ENCODE measurements at places on chromosomes 3 and 15. TPM values are rescaled to one million over a fixed set of nuclear protein-coding genes. Genes with fewer than 3 reads are reported as not detected.

DNA sequence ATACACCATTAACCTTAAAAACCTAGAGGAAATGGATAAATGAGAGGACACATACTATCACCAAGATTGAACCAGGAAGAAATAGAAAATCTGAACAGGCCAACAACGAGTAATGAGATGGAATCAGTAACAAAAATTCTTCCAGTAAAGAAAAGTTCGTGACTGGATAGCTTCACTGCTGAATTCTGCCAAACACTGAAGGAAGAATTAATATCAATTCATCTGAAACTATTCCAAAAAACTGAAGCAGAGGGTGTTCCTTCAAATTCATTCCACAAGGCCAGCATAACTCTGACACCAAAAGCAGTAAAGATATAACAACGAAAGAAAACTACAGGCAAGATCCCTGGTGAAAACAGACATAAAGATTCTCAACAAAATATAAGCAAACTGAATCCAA is 195.8 kb upstream of the GPR149 start:
- no peak for DNase-seq
- H3K4me1 ChIP-seq = no peaks in the 10 kb centered on the region
- no peaks in the 10 kb centered on the region for H3K27me3 ChIP-seq
- no peaks in the 10 kb centered on the region for H3K36me3 ChIP-seq
- no peak overlapping the region for H3K4me3 ChIP-seq

SERINC4 gene
- 0.21 TPM for total RNA-seq

MCF2L2 gene
- 12.9 TPM for total RNA-seq

DNA sequence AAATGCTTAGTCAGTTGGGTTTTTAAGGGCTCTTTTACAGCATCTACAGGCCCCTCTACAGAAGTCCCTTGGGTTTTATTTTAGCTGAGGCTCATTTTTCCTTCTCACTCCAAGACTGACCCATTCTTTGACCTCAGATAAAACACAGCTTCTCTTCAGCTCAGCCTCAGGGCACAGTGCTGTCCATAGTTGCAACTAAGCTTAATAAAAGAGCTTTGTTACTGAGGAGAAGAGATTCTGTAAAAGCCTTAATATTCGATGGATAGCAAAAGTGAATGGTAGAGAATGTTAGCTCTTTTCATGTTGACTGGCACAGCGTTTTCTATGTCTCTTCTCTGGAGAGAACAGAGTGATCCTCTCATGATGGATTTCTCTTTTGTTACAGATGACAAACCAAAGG is 277.9 kb downstream of the BBX start:
- no peak overlapping the region for H3K4me3 ChIP-seq
- H3K36me3 ChIP-seq = peaks cover 45% of the 10 kb centered on the region
- DNase-seq = no peak
- H3K4me1 ChIP-seq = peaks cover 7% of the 10 kb centered on the region

DISP2 gene
- 0.21 TPM for total RNA-seq

GRCh38 chr3:121477589-121477988 is 68.2 kb downstream of the POLQ start:
- H3K36me3 ChIP-seq = no peaks in the 10 kb centered on the region
- H3K4me1 ChIP-seq = no peaks in the 10 kb centered on the region

- H3K36me3 ChIP-seq = no peaks in the 10 kb centered on the region
- DNase-seq = no peak
- H3K27ac ChIP-seq = no peak overlapping the region
- no peak overlapping the region for H3K4me3 ChIP-seq
- no peaks in the 10 kb centered on the region for H3K27me3 ChIP-seq
Observed at GRCh38 chr3:102533784-102534183, 99.0 kb downstream of the ZPLD1 start.

DNA sequence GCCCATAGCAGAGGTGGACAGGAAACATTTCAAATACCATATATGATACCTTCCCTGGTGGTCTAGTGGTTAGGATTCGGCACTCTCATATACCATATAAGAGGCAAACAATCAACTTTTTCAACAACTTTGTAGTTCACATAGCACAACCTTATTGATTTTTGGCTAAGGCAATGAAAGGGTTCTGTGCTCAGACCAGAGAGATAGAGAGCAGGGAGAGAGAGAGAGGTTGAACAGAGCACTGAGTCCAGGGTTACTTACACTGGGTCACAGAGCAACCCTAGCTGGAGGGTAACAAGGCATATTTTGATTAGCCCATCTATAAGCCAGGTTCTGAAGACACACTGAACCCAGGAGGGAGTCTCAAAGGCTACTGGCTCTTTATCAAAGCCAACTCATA is 83.8 kb downstream of the PLCH1 start:
- H3K27ac ChIP-seq = no peak overlapping the region
- H3K4me1 ChIP-seq = no peaks in the 10 kb centered on the region
- H3K36me3 ChIP-seq = no peaks in the 10 kb centered on the region
- no peaks in the 10 kb centered on the region for H3K27me3 ChIP-seq
- no peak for DNase-seq

TRAIP gene
- total RNA-seq = 6.6 TPM

DNA sequence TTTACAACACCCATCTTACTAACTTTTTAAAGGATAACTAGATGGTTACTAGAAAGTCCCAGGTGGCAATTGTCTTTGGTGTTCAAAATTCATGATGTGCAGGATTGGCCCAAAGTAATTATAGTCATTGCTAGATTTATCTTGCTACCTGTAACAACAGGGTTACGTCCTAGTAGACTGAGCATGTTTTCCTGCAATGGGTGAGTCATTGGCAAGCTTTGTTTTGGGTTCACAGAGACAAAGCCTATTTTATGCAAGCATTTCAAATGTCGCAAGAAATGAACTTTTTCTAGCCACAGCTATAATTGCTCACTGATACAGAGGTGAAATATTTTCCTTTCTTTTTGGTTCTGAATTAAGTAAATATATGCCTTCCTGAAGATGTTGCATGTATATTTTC is 267.6 kb downstream of the AGBL1 start:
- DNase-seq = no peak
- no peaks in the 10 kb centered on the region for H3K27me3 ChIP-seq
- H3K36me3 ChIP-seq = no peaks in the 10 kb centered on the region
- no peak overlapping the region for H3K4me3 ChIP-seq

- no peaks in the 10 kb centered on the region for H3K27me3 ChIP-seq
- no peak for DNase-seq
- H3K4me3 ChIP-seq = no peak overlapping the region
- no peaks in the 10 kb centered on the region for H3K4me1 ChIP-seq
- H3K27ac ChIP-seq = no peak overlapping the region
Observed at GRCh38 chr3:15726881-15727280, 70.9 kb downstream of the ANKRD28 start.

DNA sequence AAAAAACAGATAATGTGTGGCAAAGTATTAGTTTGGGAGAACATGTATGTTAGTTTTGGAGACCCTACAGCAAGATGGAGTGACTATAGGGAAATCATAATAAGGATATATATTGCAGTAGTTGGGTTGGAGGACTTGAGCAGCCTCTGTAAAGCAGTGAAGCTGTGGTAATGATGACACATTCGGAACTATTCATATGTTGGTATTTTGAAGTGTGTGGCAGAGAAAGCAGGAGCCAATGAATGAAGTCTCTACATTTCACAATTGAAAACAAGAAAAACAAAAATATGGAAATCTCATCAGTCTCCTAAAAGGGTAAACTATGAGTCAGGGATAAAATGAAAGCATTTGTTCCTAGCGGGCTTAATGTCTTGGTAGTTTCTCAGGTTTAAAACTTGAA is 645.9 kb downstream of the OTOL1 start:
- DNase-seq = peak; percentile 54
- H3K36me3 ChIP-seq = no peaks in the 10 kb centered on the region
- H3K27ac ChIP-seq = no peak overlapping the region
- H3K4me1 ChIP-seq = peaks cover 5% of the 10 kb centered on the region
- H3K4me3 ChIP-seq = no peak overlapping the region
- no peaks in the 10 kb centered on the region for H3K27me3 ChIP-seq

GRCh38 chr3:10741891-10742671 is 73.9 kb upstream of the SLC6A11 start:
- H3K27ac ChIP-seq = no peak overlapping the region
- H3K36me3 ChIP-seq = no peaks in the 10 kb centered on the region
- peaks cover 29% of the 10 kb centered on the region for H3K27me3 ChIP-seq
- no peak for DNase-seq
- no peaks in the 10 kb centered on the region for H3K4me1 ChIP-seq
- H3K4me3 ChIP-seq = no peak overlapping the region

MEGF11 gene
- 0.30 TPM for total RNA-seq

DNA sequence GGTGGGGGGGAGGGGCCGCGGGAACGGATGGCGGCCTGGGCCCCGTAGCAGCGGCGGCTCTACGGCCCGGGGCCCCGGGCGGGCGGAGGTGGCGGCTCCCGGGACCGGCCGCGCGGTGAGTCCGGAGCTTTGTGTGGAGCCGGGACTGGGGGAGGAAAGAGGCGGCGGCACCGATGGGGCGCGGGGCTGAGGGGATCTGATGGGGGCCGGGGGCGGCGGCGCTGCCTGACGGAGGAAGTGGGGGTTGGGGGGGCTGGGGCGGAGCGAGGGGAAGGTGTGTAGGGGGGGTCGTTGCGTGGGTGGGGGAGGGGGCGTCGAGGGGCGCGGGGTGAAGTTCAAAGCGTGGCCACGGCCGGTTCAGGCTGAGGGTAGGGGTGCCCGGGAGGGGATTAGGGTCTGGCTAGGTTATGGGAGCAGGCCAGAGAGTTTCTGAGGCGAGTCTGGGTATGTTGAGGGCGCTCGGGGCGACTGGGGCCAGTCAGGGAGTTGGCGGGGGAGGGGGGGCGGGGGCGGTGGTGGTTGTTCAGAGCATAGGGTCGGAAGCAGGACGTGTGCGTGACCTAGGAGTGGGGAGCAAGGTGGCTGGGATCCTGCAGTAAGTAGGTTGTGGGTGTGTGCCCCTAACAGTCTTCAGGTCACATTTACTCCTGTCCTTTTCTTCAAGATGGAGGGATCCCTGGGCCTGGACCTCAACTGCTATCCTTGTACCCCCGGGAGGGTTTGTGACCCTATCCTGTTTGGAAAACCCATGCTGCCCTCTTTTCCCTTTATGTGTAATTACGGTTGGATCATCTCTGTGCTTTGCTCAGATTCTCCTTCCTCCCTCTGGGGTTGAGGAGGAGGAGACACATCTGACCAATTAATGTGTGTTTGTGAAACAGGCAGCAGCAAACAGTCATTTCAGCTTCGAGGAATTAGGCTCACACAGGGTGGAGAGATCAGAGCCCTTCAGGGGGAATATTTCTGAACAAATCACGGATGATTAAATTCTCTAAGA is 644 bp downstream of the ZNF609 start:
- peaks cover 39% of the 10 kb centered on the region for H3K4me1 ChIP-seq
- peak overlapping the region; percentile 91 for H3K27ac ChIP-seq
- H3K36me3 ChIP-seq = no peaks in the 10 kb centered on the region
- peak; percentile 51 for DNase-seq

CCNB2 gene
- total RNA-seq = 11.2 TPM

GRCh38 chr3:71425491-71426071 is 157.9 kb downstream of the FOXP1 start:
- peaks cover 20% of the 10 kb centered on the region for H3K4me1 ChIP-seq
- no peak overlapping the region for H3K27ac ChIP-seq
- DNase-seq = no peak
- H3K27me3 ChIP-seq = no peaks in the 10 kb centered on the region
- no peaks in the 10 kb centered on the region for H3K36me3 ChIP-seq
- no peak overlapping the region for H3K4me3 ChIP-seq

DNA sequence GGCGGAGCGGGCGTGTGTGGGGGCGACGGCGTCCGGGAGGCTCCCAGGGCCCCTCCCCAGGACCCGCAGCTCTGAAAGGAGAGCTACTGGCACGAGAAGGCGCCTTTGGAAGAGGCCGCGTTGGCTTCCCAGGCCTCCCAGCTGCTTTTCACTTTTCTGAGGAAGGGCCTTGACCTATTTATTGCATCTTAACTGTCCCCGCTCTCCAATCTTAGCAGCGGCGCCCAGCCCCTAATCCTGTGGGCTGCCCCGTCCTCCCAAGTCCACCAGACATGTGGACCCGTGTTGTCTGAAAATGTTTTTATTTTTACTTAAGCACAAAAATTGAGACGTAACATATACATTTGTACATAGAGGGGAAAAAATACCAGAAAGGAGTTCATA is 481 bp upstream of the ULK3 start:
- no peaks in the 10 kb centered on the region for H3K27me3 ChIP-seq
- no peak for DNase-seq
- peak overlapping the region; percentile 91 for H3K4me3 ChIP-seq
- H3K27ac ChIP-seq = peak overlapping the region; percentile 88
- peaks cover 7% of the 10 kb centered on the region for H3K36me3 ChIP-seq

C3orf22 gene
- not detected for total RNA-seq

TRPM1 gene
- not detected for total RNA-seq

DNA sequence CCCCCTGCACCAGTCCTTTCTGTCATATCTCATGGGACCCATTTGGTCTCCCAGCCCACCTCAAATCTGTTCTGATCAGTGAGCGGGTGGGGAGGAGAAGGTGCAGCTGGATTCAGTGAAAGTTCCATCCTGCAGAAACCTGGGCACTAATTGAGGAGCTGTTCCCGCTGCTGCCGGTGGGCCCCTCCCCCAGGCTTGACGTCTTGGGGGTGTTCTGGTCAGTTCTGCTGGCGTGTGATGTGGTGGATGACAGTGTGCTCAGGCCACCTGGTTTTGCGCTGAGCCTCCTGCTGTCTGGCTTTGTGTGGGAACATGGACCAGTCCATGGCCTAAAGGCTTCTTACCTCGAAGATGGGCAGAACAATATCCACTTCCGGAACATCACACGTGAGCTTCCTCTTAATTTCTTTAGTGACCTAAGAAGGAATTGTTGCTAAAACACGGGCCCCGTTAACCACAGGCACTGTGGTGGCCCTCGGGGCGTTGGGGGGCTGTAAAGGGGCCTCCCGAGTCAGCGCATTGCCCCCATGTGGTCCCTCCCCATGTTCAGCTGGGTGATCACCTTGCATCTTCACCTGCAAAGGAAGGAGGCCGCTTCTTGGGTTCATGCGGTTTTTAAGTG is 59.7 kb downstream of the RGMA start:
- H3K36me3 ChIP-seq = peaks cover 22% of the 10 kb centered on the region
- peaks cover 19% of the 10 kb centered on the region for H3K4me1 ChIP-seq
- H3K27ac ChIP-seq = no peak overlapping the region
- DNase-seq = no peak
- no peaks in the 10 kb centered on the region for H3K27me3 ChIP-seq

DNA sequence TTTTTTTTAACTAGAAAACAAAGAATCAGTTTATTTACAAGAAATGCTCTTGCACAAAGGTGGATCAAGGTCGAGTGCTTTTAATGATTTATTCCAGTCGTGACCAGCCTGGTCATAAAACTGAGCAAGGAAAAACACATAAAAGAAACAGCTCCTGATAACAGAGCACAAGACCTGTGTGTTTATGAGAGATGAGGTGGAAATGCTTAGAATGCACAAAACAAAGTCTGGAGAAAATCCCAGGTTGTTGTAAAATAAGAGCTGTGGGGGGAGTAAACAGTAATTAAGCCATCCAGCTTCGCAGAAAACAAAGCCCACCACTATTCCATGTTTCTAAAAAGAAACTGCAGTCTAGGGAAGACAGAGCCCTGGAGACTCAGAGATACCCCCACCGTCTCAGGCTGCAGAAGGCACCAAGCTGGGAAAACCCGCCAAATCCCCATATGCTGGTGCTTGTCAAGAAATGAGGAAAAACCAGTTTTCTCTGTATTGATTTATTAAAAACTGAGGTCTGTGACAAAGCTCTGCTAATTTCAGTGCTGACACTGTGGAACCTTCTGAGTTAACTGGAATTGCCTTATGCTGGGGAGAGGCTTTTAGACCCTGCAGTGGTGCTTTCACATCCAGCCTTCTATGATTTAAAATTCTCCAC is 139.3 kb downstream of the ADAMTS17 start:
- H3K4me1 ChIP-seq = peaks cover 8% of the 10 kb centered on the region
- no peak overlapping the region for H3K27ac ChIP-seq
- no peaks in the 10 kb centered on the region for H3K36me3 ChIP-seq
- DNase-seq = no peak
- no peak overlapping the region for H3K4me3 ChIP-seq

LYZL4 gene
- total RNA-seq = 4.3 TPM
